ENCODE measurements at places on chromosomes 3 and 15. TPM values are rescaled to one million over a fixed set of nuclear protein-coding genes. Genes with fewer than 3 reads are reported as not detected.
A peak's percentile ranks its signal among the peaks of the same experiment; 100 is the strongest.

Gene SOX14
- polyA plus RNA-seq: not detected

Gene PPP2R3A
- polyA plus RNA-seq: 20.6 TPM

Gene SLC15A2
- polyA plus RNA-seq: 13.7 TPM

Gene PARP3
- polyA plus RNA-seq: 21.0 TPM

Gene IQCF2
- polyA plus RNA-seq: not detected

DNA sequence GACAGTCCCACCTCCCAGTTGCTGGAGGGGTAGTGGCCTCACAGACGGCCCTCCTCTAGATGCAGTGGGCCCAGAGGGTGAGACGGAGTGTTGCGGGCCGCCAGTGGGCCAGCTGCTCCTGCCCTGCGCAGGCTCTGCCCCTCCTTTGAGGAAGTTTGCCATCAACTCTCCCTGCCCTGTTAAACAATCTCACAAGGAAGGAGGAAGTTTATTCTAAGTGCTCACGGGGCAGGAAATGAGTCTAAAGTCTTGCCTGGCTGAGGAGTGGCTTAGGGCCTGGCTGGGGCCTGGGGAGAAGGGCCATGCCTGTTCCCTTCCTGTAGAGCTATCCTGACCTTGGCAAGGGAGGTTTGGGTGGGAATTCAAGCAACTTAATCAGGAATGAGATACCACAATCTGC, at the start of gene FAM3D:
TSS of gene FAM3D (minus strand) at position 92 of the 400 bp plus-strand sequence. CDS start 11,211 bp downstream, outside the sequence.
- DNase-seq: no peak

- DNase-seq: no peak
Observed at GRCh38 chr3:194736277-194736895, 50.7 kb downstream of the FAM43A start.

- DNase-seq: no peak
Observed at GRCh38 chr3:31391150-31391549, 141.6 kb upstream of the STT3B start.

DNA sequence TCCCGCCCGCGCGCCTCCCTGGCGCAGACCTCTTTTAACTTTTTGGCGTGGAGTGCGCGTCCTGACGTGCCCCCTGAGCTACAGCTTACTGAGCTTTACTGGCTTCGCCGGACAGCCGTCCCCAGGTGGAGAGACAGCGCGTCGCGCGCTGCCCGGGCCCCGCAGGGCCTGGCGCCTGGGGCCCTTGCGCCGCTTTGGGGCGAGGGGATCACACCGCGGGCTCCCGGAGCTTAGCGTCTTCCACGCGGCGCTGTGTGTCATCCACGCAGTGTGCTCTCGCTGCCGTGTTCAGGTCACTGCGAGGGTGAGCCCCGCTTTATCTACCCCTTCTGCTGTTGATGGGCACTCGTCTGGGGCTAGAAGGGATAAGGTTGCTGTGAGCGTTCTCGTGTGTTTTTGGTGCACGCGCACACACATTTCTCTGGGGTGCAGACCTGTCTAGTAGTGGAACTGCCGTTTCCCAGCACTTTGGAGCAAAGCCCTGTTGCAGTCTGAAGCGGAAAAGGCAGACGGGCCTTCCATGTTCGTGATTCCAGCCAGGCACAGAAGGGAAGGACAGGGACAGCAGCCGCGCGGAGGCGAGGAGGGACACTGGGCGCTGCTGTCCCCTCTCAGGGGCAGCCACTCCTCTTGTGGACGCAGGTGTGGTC, 33.1 kb upstream of the ALDH1L1 start:
- peak; percentile 21 for DNase-seq

- DNase-seq: no peak
Observed at GRCh38 chr15:76996526-76997401, 1.8 kb downstream of the PSTPIP1 start.

- DNase-seq: no peak
Observed at GRCh38 chr15:45118996-45119395, 4.9 kb downstream of the DUOXA2 start.

GRCh38 chr3:49924683-49925082, 4.9 kb downstream of the MON1A start:
- DNase-seq: no peak

DNA sequence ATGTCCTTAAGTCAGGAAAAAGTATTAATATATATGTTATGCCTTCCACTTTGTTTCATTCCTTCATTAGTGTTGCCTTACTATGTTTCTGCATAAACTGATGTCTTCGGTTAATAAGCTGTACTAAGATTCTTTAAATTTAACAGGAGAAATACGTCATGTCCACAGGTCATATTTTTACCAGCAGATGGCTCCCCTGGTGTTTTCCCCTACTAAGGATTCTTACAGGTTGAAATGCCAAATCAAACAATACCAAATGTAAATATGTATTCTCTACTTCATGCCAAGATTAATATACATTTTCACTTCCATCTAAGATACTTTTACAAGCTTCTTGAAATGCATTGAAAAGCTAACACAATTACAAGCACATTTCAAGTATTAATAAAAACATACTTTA, 1602.1 kb downstream of the SI start:
- DNase-seq: no peak

All from left renal cortex interstitium (tissue), 4 donors.